ENCODE measurements at places on chromosomes 11 and 22.

GRCh38 chr22:23580576-23581259 lies 628 bp upstream of the IGLL1 start:
- DNase-seq, result no peak
- no peak overlapping the region for H3K27ac ChIP-seq
- H3K27me3 ChIP-seq, result peaks cover 30% of the 10 kb centered on the region
- H3K4me3 ChIP-seq, result no peak overlapping the region
- peaks cover 29% of the 10 kb centered on the region for H3K4me1 ChIP-seq

DNA sequence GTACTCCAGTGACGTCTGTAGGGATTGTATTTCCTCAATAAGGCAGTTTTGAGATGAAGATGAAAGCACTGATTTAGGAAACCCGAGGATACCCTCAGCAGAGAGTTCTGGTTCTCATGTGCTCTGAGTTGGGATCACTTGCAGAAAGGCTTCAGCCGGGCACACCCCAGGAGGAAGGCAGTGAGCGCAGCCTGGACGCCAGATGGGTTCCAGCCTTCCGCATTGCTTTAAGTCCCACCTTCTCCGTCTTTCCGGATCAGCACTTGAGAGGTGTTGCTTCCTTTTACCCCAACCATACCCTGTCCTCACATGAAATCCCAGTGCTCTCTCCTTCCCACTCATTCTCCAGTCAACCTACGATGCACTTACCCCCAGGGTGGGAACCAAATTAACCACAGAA lies 239.5 kb upstream of the CADM1 start:
- no peaks in the 10 kb centered on the region for H3K4me1 ChIP-seq
- no peak overlapping the region for H3K27ac ChIP-seq
- H3K36me3 ChIP-seq, result no peaks in the 10 kb centered on the region
- DNase-seq, result no peak

GRCh38 chr11:121576531-121576930 lies 123.8 kb upstream of the SORL1-AS1 start:
- peak overlapping the region; percentile 87 for H3K27ac ChIP-seq
- peaks cover 3% of the 10 kb centered on the region for H3K27me3 ChIP-seq
- H3K4me3 ChIP-seq, result peak overlapping the region; percentile 33
- no peak for DNase-seq
- H3K36me3 ChIP-seq, result peaks cover 93% of the 10 kb centered on the region
- peaks cover 33% of the 10 kb centered on the region for H3K4me1 ChIP-seq

DNA sequence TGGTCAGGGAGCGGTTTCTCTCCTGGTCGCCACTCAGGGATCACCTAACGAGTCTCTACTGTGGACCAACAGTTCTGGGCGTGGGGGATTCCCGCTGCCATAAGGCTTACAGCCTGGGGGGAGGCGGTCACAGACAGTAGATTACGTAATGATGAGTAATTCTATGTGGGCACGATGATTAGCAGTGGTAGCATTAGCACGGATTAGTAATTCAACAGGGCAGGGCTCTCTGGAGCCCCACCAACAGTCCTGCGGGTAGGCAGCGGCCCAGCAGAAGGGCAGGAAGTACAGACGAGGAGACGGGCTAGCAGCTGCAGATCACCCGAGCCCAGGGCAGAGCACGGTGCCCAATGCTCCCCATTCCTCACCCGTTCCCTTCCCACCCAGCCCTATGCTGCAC lies 3.6 kb downstream of the SHISAL1 start:
- no peaks in the 10 kb centered on the region for H3K4me1 ChIP-seq
- no peaks in the 10 kb centered on the region for H3K36me3 ChIP-seq
- no peak overlapping the region for H3K4me3 ChIP-seq
- no peak overlapping the region for H3K27ac ChIP-seq
- peaks cover 4% of the 10 kb centered on the region for H3K27me3 ChIP-seq

DNA sequence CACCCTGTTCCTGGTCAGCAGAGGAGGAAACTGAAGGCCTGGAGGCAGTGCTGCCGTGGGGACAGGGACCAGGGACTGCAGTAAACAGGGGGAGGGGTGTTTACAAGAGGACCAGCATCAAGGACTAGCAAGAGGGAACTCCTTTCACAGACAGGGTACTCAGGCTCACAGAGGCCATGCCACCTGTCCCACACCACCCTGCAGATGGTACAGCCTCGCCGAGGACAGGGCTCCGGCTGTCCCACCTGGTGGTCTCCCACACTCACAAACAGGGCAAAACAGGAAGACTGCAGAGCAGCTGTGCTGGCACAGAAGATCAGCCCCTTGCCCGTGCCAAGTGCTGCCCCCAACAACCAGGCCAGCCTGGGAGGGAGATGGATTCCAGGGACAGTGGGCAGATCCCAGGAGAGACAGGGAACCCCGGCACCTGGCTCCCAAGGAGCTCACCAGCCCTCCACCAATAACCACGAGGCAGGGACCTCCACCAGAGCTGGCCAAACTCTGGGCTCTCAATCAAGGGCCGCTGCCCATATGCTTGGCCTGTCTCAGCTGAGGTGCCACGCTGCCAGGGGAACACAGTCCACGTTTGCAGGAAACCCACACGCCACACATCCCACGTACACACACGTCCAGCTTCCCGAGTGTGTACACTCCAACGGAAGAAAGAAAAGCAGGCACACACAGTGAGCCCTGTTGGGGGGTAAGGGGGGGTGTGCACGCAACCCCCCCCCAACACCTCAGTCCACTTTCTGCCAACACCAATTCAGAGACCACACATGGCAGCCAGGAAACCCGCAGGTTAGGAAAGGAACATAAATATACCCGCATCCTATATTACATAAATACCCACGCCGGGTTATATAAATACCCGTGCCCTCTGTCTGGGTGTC lies 2.1 kb downstream of the CSNK1E start:
- H3K4me3 ChIP-seq, result peak overlapping the region; percentile 82
- no peaks in the 10 kb centered on the region for H3K27me3 ChIP-seq
- peaks cover 9% of the 10 kb centered on the region for H3K36me3 ChIP-seq

DNA sequence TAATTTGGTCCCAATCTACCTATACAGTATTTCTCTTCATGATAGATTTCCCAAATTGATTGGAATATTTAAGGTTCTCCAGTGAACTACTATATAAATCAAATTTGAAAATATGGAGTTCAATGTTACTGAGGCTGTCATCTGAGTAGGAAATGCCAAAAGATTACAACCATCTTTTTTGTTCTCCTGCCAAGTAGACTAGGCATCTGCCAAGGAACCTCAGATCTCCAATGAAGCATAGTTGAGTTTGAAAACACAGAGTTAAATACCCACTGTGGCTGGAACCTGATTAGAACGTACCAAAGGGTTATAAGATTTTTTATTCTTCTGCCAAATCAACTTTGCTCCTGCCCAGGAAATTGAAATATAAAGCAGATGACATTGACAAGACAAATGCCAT lies 330.9 kb downstream of the CNTN5 start:
- DNase-seq, result no peak
- no peaks in the 10 kb centered on the region for H3K27me3 ChIP-seq
- H3K4me3 ChIP-seq, result no peak overlapping the region
- no peaks in the 10 kb centered on the region for H3K4me1 ChIP-seq

GRCh38 chr22:39800790-39801520 lies 92.6 kb downstream of the ENTHD1 start:
- peaks cover 8% of the 10 kb centered on the region for H3K4me1 ChIP-seq
- H3K4me3 ChIP-seq, result no peak overlapping the region
- peaks cover 4% of the 10 kb centered on the region for H3K36me3 ChIP-seq
- no peak overlapping the region for H3K27ac ChIP-seq
